ENCODE measurements at places on chromosomes 3 and 15. TPM values are rescaled to one million over a fixed set of nuclear protein-coding genes. Genes with fewer than 3 reads are reported as not detected.

DNA sequence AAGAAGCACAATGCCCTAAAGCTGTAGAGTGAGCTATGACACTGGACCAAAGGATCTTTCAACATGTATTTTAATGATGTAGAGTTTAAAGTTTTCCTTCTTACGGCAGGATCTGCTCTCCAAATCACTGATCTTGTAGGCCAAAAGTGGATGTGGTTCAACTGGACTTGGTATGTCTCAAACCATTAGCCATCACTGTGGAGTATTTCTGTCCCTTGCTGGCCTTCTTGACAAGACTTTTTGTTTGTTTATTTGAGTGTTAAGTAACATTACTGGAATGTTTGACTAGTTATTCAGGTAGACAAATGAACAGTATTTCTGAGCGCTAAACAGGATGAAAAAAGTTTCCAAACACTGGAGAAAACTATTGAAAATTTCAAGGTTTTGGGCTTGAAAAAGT is 472.7 kb upstream of the CFAP20DC start:
- H3K27ac ChIP-seq: no peak overlapping the region
- no peak for DNase-seq
- no peaks in the 10 kb centered on the region for H3K36me3 ChIP-seq
- no peaks in the 10 kb centered on the region for H3K4me1 ChIP-seq

GRCh38 chr15:70132139-70132538 is 34.4 kb upstream of the TLE3 start:
- no peaks in the 10 kb centered on the region for H3K36me3 ChIP-seq
- H3K27ac ChIP-seq: no peak overlapping the region
- no peak overlapping the region for H3K4me3 ChIP-seq
- H3K4me1 ChIP-seq: no peaks in the 10 kb centered on the region
- no peak for DNase-seq
- no peaks in the 10 kb centered on the region for H3K27me3 ChIP-seq

The ADCY5 gene
- 10.5 TPM for total RNA-seq

The ARPIN gene
- 56.6 TPM for total RNA-seq

DNA sequence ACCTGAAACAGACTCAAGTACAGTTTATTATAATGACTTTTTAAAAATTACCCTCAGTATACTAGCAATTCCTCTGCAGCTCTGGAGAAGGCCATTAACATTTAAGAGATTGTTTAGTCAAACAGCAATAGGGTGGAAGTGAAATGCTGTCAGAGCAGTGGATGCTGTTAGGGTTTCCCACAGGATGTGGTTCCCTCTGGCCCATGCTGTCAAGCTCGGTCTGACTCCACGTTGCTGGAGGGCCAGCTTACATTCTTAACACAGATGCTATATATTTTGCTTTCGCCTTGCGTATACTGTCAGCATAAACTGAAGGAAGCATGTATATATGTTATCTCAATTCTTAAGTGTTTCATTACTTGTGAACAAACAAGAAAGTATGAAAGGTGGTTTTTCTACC is 231.1 kb upstream of the COL8A1 start:
- H3K27ac ChIP-seq: no peak overlapping the region
- no peak overlapping the region for H3K4me3 ChIP-seq
- no peaks in the 10 kb centered on the region for H3K4me1 ChIP-seq
- DNase-seq: no peak
- no peaks in the 10 kb centered on the region for H3K27me3 ChIP-seq

DNA sequence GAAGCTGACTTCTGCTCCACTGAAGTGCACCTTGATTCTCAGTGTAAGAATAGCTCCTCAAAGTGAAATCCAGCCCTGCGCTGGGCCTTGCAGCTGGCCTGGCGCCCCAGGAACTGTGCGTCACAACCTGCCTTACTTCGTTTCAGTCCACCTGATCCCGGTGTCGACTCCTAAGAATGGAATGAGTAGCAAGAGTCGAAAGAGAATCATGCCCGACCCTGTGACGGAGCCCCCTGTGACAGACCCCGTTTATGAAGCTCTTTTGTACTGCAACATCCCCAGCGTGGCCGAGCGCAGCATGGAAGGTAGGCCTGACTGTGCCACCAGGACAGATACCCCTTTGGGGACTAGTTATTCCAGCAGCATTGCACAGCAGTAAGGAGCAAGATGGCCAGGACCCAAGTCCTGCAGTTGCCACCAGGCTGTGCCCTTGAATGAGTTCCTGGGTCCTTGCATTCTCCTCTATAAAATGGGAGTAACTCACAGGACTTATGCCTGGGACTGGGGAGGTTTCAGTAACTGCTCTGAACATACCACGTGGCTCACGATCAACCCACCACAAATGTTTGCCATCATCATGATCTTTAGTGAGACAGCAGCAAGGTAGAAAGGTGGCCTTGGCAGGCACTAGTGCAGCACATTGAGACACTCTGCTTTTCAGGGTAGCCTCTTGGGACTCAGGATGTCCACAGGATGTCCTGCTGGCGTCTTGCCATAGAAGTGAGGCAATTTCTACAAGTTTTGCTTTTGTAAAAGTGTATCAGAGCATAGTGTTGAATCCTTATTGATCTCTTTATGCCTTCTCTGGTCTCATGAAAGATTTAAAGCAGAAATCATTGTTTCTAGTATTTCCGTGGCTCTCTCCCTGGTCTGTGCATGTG is 46.8 kb downstream of the PXYLP1 start:
- no peaks in the 10 kb centered on the region for H3K27me3 ChIP-seq
- H3K36me3 ChIP-seq: no peaks in the 10 kb centered on the region
- peaks cover 21% of the 10 kb centered on the region for H3K4me1 ChIP-seq
- peak; percentile 34 for DNase-seq
- H3K4me3 ChIP-seq: no peak overlapping the region

The DZIP1L gene
- 66.0 TPM for total RNA-seq

DNA sequence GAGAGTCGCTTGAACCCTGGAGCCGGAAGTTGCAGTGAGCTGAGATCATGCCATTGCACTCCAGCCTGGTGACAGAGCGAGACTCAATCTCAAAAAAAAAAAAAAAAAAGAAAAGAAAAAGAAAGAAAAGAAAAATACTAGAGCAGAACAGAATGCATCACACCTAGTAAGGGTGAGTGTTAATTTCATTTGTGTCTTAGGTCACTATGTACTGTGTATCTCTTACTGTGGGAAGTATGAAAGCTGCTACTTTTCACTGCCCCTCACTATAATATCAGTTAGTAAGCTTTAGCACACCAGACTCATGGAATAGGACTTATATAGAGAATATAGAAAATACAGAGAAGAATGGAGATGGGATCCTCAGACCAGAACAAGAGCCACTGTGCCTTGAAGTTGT is 45.9 kb upstream of the RASA2 start:
- no peak for DNase-seq
- H3K27ac ChIP-seq: peak overlapping the region; percentile 67

DNA sequence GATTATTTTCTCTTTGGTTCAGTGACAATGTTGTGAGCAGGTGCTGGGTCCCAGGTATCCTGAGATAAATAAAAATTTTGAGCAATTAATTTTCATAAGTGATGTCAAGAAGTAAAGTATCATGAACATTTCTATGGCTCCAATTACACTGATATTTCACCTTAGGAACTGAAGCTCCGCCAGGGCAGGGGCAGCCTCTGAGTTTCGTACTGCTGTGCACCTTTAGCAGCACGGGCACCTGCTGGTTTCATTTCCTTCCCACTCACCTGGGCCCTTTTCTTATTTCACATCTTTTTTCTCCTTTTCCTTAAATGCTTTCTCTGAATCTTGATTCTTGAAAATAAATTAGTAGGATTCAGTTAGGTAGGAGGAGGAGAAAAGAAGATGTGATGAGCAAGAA is 1.2 kb upstream of the IL1RAP start:
- no peak overlapping the region for H3K4me3 ChIP-seq
- H3K27ac ChIP-seq: peak overlapping the region; percentile 90
- no peaks in the 10 kb centered on the region for H3K36me3 ChIP-seq
- H3K27me3 ChIP-seq: no peaks in the 10 kb centered on the region
- H3K4me1 ChIP-seq: peaks cover 25% of the 10 kb centered on the region

DNA sequence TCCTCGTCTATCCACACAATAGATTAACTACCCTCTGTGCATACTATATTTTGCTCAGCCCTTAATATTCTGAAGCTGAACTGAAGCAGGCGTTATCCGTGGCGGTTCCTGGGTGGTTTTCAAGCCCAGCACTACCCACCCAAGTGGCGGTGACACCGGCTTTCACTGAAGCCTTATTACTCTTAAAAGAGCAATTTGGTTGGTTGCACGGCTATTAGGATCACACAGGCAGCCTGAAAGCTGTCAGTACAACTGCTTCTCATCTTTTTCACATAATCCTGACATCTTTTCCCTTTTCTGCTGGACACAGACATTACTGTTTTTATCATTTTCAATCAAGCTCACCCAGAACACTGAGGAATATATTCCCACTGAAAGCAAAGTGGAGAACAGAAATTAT is 525.3 kb upstream of the ZNF717 start:
- no peaks in the 10 kb centered on the region for H3K36me3 ChIP-seq
- peak overlapping the region; percentile 49 for H3K27ac ChIP-seq
- no peaks in the 10 kb centered on the region for H3K27me3 ChIP-seq
- H3K4me1 ChIP-seq: no peaks in the 10 kb centered on the region

GRCh38 chr3:79310016-79310415 is 457.8 kb downstream of the ROBO1 start:
- no peaks in the 10 kb centered on the region for H3K27me3 ChIP-seq
- H3K36me3 ChIP-seq: no peaks in the 10 kb centered on the region
- no peak for DNase-seq

DNA sequence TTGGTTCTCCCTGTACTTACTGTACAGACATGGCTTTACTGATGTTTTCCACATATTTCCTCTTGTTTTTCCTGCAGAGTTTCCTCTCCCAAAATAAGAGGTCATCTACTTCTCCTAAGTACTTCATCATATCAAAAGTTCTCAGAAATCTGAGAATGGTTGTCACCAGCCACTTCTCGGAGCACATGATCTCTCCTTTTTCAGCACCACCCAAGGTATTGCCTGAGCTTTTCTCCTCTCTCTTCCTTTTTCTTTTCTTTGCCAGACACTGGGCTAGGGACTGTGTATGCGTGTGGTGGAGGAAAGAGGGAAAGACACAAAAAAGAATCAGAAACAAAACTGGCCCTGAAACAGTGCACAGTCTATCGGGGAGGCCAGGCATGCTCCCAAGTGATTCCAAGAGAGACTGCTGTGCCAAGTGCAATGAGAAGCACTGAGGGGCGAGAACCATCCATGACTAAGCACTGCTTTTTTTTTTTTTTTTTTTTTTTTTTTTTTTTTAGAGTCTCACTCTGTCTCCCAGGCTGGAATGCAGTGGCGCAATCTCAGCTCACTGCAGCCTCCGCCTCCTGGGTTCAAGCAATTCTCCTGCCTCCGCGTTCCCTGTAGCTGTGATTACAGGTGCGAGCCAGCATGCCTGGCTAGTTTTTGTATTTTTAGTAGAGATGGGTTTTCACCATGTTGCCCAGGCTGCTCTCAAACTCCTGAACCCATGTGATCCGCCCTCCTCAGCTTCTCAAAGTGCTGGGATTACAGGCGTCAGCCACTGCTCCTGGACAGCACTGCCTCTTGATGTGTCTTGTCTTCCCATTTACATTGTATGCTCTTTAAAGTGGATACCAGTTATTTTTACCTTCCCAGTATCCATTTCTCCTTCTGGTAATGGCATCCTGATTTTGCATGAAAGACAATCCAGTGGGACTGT is 194.0 kb upstream of the FEZF2 start:
- H3K36me3 ChIP-seq: no peaks in the 10 kb centered on the region
- H3K4me3 ChIP-seq: no peak overlapping the region
- peak; percentile 54 for DNase-seq
- H3K4me1 ChIP-seq: peaks cover 3% of the 10 kb centered on the region
- H3K27me3 ChIP-seq: no peaks in the 10 kb centered on the region

The KLF15 gene
- total RNA-seq: 52.4 TPM

The SERINC4 gene
- not detected for total RNA-seq

DNA sequence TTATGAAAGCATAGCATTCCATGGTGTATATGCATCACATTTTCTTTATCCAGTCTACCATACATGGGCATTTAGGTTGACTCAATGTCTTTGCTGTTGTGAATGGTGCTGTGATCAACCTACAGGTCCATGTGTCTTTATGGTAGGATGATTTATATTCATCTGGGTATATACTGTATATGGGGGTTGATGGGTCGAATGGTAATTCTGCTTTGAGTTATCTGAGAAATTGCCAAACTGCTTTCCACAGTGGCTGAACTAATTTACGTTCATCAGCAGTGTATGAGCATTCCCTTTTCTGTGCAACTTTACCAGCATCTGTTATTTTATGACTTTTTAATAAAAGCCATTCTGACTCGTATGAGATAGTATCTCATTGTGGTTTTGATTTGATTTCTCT is 662.4 kb upstream of the BCHE start:
- no peaks in the 10 kb centered on the region for H3K36me3 ChIP-seq
- no peak overlapping the region for H3K27ac ChIP-seq
- H3K27me3 ChIP-seq: no peaks in the 10 kb centered on the region
- H3K4me1 ChIP-seq: no peaks in the 10 kb centered on the region
- no peak for DNase-seq

DNA sequence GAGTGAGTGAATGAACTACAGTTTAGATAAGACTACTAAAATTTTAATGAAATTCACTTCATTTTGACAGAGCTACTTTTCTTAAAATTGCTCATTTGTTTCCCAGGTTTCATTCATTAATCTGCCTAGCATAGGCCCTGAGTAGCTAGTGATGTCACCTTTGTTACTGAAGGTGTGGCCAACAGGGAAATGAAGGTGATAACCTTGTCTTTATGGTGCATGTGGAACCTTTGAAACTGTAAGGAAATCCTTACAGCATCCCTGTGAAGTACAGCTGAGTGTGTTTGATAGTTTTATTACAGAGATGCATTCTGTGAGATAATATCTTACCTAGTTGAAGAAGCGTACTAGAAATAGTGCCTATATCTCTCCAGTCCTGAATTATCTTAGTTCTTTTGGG is 112.9 kb downstream of the AKAP13 start:
- no peak overlapping the region for H3K27ac ChIP-seq
- H3K36me3 ChIP-seq: no peaks in the 10 kb centered on the region
- no peak overlapping the region for H3K4me3 ChIP-seq
- no peaks in the 10 kb centered on the region for H3K27me3 ChIP-seq
- no peak for DNase-seq
- H3K4me1 ChIP-seq: peaks cover 33% of the 10 kb centered on the region

The SPRED1 gene
- total RNA-seq: 50.6 TPM

DNA sequence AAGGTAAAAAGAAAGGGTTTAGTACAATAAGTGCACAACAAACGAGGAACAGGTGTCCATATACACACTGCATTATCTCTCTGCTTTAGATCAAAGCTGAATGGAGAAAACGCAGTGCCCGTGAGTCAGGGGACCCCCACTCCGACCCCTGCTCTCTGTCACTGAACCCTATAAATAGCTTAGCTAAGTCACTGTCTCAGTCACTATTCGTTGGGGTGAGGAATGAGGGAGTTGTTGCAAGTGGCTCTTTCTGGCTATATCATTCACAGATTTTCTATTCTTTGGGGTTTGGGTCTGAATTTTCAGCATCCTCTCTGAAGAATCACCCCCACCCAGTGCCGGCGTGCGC is 458 bp upstream of the STAC start:
- no peaks in the 10 kb centered on the region for H3K36me3 ChIP-seq
- no peak overlapping the region for H3K27ac ChIP-seq
- DNase-seq: no peak
- peaks cover 7% of the 10 kb centered on the region for H3K4me1 ChIP-seq
- H3K27me3 ChIP-seq: peaks cover 5% of the 10 kb centered on the region
- peak overlapping the region; percentile 44 for H3K4me3 ChIP-seq

All from upper lobe of left lung (tissue), 6 donors.